ENCODE measurements at places on chromosomes 6 and 20.

GRCh38 chr6:29870104-29870503, 42.5 kb downstream of the HLA-G start:
- DNase-seq: no peak

GRCh38 chr6:92719773-92720172, 699.6 kb downstream of the EPHA7 start:
- no peak for DNase-seq

DNA sequence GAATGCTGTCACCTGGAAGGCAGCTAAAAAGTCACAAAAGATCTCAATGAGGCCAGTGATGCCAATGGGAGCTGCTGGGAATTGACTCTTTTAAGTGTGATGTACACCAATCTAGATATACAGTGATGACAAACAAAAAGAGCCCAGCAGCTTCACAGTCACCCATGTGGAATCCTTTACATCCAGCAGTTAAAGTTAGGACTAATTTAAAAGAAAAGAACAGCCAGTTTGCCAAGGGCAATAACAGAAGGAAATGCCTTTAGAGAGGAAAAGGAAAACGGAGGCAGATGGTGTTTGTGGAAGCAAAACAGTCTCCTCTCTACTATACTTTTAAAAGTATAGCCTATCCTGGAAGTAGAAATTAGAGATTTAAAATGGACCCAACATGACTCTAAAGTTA, 873.5 kb downstream of the EPHA7 start:
- no peak for DNase-seq

DNA sequence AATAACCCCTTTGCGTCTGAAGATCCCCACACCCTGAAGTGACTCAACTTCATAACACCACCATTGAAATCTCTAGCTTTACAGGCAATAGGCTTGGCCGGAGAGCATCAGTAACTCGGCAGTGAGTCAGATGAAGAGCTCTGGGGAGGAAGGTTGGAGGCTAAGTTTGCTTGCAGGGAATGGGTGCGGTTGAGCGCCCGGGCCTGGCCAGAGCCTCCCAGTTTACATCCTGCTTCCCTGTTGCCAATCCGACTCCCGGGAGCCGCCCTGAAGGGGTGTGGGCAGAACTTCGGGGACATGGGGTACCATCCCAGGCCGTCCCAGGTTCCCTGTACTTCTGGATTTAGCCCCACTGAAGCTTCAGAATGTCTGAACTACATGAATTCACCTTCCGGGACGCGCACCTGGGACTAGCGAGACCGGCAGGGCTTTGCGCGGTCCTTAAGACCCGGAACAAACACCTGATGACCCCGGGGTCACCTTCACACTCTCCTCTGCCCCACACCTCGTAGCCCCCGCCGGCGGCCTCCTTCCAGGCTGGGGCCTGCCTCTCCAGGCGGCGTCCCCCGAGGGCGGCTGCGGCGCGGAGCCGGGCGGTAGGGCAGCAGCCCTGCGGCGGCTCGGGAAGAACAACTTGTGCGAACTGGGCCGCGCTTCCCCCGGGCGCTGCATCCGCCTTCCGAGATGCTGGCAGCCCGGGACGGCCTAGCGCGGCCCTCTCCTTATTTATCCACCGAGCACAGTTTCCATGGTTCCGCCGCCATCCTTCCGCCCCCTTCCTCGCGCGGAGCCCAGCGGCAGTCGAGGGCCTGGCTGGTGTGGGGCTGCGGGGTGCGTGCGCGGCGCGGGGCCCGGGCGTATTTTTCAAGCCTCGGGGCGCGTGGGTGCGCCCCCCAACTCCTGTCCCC, 56.6 kb upstream of the RREB1 start:
- DNase-seq: no peak

- DNase-seq: no peak
Observed at GRCh38 chr6:158481690-158482473, 78.0 kb upstream of the TMEM181 start.

- no peak for DNase-seq
Observed at GRCh38 chr20:45779011-45779915, 12.4 kb downstream of the WFDC3 start.

- no peak for DNase-seq
Observed at GRCh38 chr6:53496797-53497375, 48.0 kb downstream of the GCLC start.

GRCh38 chr6:51738614-51739013, 348.8 kb downstream of the PKHD1 start:
- no peak for DNase-seq
